ENCODE measurements at places on chromosomes 1 and 21. TPM values are rescaled to one million over a fixed set of nuclear protein-coding genes. Genes with fewer than 3 reads are reported as not detected.

GRCh38 chr21:16535102-16535422, 805.3 kb downstream of the USP25 start:
- H3K4me1 ChIP-seq = no peaks in the 10 kb centered on the region
- no peak overlapping the region for H3K4me3 ChIP-seq
- DNase-seq = no peak
- no peaks in the 10 kb centered on the region for H3K27me3 ChIP-seq
- no peak overlapping the region for H3K27ac ChIP-seq

DNA sequence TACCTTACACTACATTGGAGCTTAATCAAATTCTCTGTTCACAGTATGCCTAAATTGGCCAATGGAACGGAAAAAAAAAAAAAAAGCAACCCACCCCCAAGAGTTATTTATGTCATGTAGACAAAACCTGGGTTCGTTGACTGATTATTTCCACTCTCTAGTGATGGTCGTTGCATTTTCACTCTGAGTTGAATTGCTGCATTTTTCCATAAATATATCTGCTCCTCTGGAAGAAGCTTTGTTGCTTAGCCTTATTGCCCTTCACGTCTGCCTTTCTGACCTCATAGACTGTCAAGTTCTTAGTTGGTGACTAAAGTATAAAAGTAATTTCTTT, 90.2 kb upstream of the RUNX1 start:
- peaks cover 14% of the 10 kb centered on the region for H3K4me1 ChIP-seq
- H3K27me3 ChIP-seq = no peaks in the 10 kb centered on the region
- no peaks in the 10 kb centered on the region for H3K36me3 ChIP-seq
- DNase-seq = no peak
- H3K27ac ChIP-seq = no peak overlapping the region
- no peak overlapping the region for H3K4me3 ChIP-seq

The GJC2 gene
- 3.8 TPM for total RNA-seq

DNA sequence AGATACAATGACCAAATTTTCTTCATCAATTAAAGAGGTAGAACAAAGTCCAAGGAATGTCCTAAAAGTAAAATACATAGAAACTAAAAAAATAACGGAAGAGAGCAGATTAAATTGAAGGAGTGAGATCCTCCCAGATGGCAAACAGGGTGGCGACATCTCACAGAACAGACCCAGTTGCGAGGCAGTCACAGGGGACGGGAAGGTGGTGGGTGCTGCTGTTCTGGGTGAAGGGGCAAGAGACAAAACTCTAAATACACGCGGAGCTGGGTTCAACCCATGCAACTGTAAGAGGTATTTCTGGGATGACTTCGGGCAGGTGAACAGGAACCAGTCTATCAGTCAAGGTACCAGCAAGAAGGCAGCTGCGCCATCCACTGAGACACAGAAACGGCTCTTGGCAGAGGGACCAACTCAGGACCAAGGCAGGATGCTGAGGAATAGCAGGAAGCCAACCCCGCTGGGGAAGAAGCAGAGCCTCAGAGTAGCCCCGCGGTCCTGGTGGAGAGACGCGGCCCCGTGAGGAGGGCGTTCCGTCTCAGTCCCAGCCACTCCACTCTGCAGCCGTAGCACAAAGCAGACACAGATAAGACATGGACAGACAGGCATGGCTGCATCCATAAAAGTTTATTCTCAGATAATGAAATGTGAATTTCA, 32.2 kb downstream of the WDR4 start:
- DNase-seq = no peak
- peaks cover 27% of the 10 kb centered on the region for H3K36me3 ChIP-seq
- no peaks in the 10 kb centered on the region for H3K27me3 ChIP-seq
- H3K4me3 ChIP-seq = no peak overlapping the region

The S100A14 gene
- 2.0 TPM for total RNA-seq

The BGLAP gene
- total RNA-seq = 0.62 TPM

The DFFA gene
- 44.6 TPM for total RNA-seq

GRCh38 chr1:233905416-233906051, 1.1 kb downstream of the SLC35F3 start:
- H3K36me3 ChIP-seq = no peaks in the 10 kb centered on the region
- H3K27ac ChIP-seq = no peak overlapping the region
- H3K4me3 ChIP-seq = no peak overlapping the region

DNA sequence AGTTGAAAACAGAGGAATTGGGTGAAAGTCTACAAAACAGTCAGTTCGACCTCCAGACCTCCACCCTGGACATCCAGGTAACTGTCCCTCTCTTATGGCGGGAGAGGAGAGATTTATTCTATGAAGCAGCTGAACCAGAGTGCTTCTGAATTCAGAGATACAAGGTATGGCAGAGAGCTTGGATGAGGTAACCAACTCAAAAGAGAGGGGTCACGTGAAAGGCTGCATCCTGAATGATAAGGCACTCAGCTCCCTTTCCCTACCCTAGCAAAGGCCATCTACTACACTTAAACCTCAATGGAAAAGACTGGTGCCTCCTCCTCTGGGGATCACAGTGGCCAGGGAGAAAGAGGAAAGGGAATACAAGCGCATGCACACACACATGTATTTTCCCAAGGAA, 88.4 kb upstream of the KCNA3 start:
- no peak for DNase-seq
- no peaks in the 10 kb centered on the region for H3K27me3 ChIP-seq
- H3K27ac ChIP-seq = no peak overlapping the region
- no peaks in the 10 kb centered on the region for H3K36me3 ChIP-seq

All from HepG2 (cell line).